ENCODE measurements at places on chromosomes 2 and 18.

GRCh38 chr2:120468136-120468535 lies 122.2 kb downstream of the INHBB start:
- no peak for DNase-seq

GRCh38 chr2:179443180-179443579 lies 178.5 kb upstream of the SESTD1 start:
- no peak for DNase-seq

- no peak for DNase-seq
These were observed 516.3 kb upstream of the FSIP2 start for GRCh38 chr2:185222311-185222710.

DNA sequence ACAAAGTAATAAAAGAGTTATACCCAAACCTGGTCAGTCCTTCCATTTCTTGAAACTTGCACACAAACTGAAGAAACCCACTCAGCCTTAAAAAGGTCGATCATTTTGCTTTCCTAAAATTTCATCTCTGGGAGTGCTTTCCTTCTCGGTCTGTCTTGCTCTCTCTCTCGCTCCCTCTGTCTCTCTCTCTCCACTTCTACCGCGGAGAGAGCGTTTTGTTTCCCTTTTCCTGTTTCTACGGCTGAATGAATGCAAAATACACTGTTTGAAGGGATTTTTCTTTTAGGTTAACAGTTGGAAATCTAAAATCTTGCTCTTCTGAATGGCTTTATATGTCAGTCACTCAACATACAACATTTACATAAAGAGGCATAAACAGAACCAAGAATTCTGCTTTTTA lies 424.2 kb downstream of the TGIF1 start:
- DNase-seq = no peak

GRCh38 chr2:7813541-7814292 lies 868.1 kb upstream of the ID2 start:
- no peak for DNase-seq

- DNase-seq = no peak
These were observed 15.9 kb upstream of the RNF152 start for GRCh38 chr18:61908661-61909060.

DNA sequence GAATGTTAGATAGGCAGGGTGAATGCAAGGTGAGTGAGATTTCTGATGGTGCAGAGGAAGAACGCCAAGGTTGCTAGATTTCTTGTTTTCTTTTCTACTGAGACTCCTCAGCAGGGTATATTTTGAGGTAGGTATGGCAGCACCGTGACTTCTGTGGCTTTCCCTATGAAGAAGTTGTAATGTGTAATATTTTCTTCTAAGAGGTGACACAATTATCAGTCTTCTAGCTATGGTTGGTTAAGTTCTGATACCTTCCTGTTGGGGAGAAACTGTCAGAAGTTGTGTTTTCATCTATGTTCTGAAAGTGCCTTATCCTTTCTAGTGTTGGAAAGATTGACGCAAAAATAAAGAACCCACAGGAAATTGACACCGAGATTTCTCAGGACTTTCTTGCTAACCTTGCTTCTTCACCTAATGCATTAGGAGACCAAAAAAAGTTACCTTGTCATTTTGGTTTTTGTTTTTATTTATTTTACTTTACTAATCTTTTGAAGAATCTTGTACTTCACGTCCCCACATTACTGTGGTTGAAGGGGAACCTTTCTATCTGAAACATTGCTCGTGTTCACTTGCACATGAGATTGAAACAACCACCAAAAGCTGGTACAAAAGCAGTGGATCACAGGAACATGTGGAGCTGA lies 11.9 kb downstream of the IL18R1 start:
- no peak for DNase-seq

DNA sequence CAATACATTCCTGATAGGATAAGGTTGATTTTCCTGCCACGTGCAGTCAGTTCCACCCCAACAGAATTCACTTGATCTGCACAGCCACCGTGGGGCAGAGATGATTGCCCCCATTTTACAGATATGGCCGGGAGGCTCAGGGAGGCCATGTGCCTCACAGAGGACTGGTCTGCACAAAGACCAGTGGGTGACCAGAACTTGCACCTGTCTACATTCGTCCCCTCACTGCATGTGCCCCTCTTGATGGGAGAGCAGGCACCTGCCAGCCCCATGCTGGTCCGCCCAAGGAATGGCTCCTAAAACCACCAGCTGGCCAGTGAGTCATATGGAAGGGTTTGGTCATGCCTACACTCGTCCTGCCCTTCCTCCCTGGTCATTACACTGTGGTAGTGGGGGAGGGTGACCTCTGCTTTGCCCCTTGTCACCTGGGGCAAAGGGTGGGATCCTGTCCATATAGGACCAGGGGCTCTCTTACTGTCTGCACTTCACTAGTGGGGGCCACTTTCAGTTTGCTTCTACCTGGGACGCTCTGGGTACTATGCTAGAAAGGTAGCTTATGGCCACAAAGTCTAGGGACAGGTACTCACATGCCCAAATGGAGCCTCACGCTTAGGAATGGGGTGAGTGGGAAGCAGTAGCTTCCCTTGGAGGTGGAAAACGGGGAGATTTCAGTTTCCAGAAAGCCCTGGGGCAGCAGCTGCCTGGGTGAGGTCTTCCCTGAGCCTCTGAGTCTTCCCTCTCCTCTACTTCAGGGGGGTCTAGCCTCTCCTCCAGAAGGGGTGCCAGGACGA lies 14.7 kb downstream of the RRM2 start:
- no peak for DNase-seq

GRCh38 chr2:176092270-176093144 lies at the start of gene HOXD13:
HOXD13 (plus strand) TSS chr2:176092721; CDS start chr2:176092891, 170 bp downstream.
- no peak for DNase-seq

DNA sequence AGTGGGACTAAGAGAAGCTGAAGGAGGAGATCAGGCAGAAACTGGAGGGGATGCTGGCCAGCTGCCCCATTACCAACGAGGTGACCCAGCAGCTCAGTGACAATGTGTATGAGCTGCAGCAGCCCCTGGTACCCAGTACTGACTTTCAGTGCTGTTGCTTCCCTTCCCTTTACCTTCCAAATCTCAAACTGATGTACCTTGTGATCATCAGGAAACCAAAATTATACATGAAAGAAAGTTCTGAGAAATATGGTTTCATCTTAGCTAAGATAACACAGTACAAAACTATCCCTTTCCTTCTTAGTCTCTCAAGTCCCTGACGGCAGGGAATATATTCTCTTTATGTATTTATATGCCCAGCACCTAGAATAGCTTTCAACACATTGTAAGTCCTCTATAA lies 52.3 kb upstream of the CERS6 start:
- no peak for DNase-seq

DNA sequence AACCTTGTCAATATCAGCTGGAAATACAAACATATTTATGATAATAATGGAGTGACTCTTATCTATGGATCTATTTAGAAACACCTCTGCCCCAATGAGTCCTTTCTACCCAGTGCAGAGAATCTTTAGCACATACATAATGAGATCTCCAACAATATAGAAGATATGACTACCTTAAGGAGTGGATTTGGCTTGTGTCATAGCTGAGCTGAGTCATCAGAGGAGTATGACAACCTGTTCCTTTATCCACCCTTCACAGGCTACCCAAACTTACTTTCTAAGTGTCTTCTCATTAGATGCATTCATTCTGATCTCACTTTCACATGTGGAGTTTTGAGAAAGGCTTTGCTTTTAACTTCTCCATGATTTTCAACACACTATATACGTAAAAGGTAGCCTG lies 1218.9 kb downstream of the DSC3 start:
- DNase-seq = no peak

DNA sequence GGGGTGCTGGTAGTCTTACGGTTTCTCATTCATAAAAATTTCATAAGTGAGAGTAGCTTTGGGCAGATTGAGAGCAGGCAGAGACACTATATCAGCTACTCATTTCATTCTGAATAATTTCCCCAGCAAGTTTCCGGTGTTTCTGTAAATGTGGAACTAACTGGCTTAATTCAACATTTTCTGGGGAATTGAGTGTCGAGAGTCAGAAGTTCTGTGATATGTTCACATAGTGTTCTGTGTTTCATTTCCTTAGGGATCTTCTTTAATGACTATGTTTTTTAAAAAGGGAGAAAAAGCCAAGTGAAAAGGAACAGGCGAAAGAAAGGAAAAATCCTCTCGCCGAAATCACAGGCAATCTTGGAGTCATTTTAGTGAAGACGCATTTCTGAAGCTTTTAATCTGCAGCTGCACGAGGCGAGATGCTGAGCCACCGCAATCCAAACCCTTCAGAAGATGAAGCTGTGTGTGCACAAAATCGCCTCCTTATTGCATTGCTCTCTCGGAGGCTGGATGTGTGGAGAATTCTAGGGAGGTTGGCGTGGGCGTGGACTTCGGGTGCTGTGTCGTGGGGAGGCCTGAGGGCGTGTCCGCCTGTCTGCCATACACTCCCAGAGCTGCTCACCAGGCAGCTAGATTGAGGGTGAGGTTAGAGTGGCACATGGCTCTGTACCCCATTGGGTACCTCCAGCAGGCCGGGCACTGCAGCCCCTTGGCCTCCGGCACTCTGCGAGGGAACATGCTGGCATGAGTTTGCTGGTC lies 38.4 kb upstream of the HDAC4 start:
- no peak for DNase-seq

- no peak for DNase-seq
These were observed 519.9 kb downstream of the RNF144A start for GRCh38 chr2:7437141-7437540.

DNA sequence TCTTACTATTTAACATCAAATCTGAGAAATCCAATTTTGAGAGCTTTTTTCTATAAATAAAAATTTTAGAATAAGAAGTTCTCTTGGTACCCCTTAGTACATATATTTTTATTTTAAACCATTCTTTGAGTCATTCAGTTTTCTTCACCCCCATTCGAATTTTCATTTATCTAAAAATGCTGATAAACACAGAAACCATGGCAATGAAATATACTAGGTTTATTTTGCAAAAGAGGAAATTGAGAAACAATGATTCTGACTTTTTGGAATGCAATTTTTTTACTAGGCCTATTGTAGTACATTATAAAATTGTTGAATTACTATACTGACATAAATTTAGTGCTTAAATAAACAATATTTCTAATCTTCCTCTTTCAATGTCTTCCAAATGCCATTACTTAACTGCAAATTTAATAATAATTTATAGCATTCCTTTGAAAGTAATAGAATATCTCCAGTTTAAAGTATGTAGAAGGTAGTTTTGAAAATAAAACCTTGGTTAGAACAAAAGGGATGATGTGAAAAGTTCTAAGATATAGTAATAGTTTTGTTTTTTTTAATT lies 46.3 kb downstream of the TANK start:
- DNase-seq = no peak

GRCh38 chr18:59466980-59467379 lies 107.9 kb upstream of the LMAN1 start:
- DNase-seq = no peak

GRCh38 chr18:71021030-71021362 lies 732.2 kb downstream of the SOCS6 start:
- no peak for DNase-seq

DNA sequence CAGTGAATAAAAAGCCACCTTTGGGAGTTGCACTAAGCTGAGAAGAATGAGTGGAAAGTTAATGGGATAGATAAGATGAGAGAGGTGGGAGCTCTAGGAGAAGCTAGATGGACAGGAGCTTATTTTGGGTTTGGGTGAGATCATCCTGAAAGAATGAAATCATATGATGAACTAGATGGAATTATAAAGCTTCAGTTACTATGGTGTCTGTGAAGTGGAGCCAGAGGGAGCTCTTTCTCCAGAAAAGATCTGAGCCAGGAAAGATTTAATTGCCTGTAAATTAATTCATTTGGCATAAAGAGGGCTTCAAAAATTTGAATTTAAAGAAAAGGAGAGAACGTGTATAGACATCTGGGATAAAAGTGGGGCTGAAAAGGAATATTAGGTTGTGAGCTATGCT lies 10.3 kb downstream of the DNAH6 start:
- no peak for DNase-seq

GRCh38 chr2:225556461-225556860 lies 157.0 kb downstream of the NYAP2 start:
- no peak for DNase-seq

DNA sequence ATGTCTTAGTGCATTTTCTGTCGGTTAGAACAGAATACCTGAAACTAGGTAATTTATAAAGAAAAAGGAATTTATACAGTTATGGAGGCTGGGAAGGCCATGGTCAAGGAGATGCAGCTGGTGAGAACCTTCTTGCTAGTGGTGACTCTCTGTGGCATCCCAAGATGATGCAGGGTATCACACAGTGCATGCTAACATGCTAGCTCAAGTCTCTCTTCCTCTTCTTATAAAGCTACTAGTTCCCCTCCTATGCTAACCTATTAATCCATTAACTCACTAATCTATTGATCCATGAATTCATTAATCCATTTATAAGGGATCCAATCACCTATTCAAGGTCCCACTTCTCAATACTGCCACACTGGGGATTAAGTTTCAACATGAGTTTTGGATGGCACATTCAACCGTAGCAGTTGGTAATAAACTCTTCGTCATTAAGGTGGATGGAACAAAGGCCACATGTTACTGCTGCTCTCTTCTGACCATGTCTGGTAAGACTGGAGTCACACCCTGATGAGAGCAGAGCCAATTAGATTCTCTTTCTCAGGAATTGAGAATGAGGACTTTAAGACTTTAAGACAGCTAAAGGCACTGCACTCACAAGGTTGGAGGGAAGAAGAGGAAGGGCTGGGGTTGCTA lies 211.6 kb upstream of the SMAD7 start:
- DNase-seq = no peak

GRCh38 chr2:119170504-119170903 lies 12.0 kb upstream of the C1QL2 start:
- DNase-seq = no peak

DNA sequence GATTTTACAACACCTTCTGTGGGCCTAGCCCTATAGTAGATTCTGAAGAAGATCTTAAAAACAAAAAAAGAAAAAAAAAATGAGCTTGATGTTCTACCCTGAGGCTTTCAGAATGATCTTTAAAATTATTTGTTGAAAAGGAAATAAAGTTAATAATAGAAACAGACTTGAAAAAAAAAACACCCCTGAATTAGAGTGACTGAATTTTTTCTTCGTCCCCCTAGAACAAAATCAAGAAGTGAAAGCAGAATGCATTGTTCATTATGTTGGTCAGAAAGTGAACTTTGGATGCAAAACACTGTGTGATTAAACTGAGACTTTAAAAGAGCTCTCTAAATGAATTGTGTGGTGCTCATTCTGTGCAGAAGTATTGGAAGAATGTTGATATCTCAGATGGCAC lies 1384.4 kb upstream of the PIK3C3 start:
- no peak for DNase-seq

DNA sequence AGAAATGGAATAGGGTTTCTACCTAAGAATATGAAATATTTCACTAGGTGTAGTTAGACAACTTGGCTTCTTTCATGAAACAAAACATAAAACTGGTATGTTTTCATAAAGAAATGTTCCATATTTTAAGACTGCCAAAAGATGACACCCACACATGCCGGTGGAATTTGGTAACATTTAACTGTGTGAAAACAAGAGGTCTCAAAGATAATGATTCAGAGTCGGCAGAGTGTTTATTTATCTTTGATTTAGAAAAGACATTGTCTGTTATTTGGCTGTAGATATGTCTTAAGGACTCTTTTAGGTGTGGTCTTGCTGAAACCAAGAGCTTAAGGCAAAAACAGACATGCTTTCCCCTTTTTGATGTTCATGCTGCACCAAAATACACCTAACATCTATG lies 63.5 kb upstream of the FN1 start:
- no peak for DNase-seq

GRCh38 chr2:197034292-197034691 lies 107.8 kb upstream of the PGAP1 start:
- DNase-seq = no peak

GRCh38 chr2:61770746-61771145 lies 83.1 kb downstream of the FAM161A start:
- DNase-seq = no peak
